ENCODE measurements at places on chromosomes 2 and 18. TPM values are rescaled to one million over a fixed set of nuclear protein-coding genes. Genes with fewer than 3 reads are reported as not detected.
A peak's percentile ranks its signal among the peaks of the same experiment; 100 is the strongest.

- no peaks in the 10 kb centered on the region for H3K36me3 ChIP-seq
- no peak overlapping the region for H3K4me3 ChIP-seq
- H3K27me3 ChIP-seq, result no peaks in the 10 kb centered on the region
- H3K27ac ChIP-seq, result no peak overlapping the region
- no peak for DNase-seq
These were observed 510.0 kb upstream of the ZEB2 start for GRCh38 chr2:145029873-145030272.

SPDYA gene
- total RNA-seq, result 9.8 TPM

- H3K4me3 ChIP-seq, result no peak overlapping the region
- no peaks in the 10 kb centered on the region for H3K4me1 ChIP-seq
- no peaks in the 10 kb centered on the region for H3K27me3 ChIP-seq
- H3K27ac ChIP-seq, result no peak overlapping the region
These were observed 106.1 kb upstream of the HDAC4 start for GRCh38 chr2:239506961-239507360.

DNA sequence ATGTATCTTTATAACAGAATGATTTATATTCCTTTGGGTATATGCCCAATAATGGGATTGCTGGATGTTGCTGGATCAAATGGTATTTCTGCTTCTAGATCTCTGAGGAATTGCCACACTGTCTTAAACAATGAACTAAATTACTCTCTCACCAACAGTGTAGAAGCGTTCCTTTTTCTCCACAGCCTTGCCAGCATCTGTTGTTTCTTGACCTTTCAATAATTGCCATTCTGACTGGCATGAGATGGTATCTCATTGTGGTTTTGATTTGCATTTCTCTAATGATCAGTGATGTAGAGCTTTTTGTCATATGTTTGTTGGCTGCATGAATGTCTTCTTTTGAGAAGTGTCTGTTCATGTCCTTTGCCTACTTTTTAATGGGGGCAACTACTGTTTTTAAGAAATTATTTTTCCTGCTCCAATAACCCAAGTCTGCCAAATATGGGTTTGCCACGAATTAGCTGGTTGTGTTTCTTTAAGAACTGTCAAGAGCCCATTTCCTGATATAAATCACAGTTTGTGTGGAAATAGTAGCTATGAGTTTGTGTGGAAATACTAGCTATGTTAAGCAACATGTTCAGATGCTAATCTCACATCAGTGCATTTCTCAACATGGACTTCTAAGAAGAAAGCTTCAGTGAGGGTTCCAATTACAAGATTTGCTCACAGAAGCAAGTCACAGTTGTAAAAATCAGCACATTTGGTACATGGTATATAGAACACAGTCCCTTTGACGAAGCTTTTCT, 259.4 kb downstream of the ANAPC1 start:
- no peaks in the 10 kb centered on the region for H3K27me3 ChIP-seq
- no peak for DNase-seq

GRCh38 chr2:134320930-134321329, 67.1 kb downstream of the MGAT5 start:
- H3K4me1 ChIP-seq, result peaks cover 19% of the 10 kb centered on the region
- DNase-seq, result peak; percentile 34
- no peaks in the 10 kb centered on the region for H3K27me3 ChIP-seq
- H3K27ac ChIP-seq, result peak overlapping the region; percentile 42
